H7 (cell line): ENCODE measurements at places on chromosomes 16 and 17.

DNA sequence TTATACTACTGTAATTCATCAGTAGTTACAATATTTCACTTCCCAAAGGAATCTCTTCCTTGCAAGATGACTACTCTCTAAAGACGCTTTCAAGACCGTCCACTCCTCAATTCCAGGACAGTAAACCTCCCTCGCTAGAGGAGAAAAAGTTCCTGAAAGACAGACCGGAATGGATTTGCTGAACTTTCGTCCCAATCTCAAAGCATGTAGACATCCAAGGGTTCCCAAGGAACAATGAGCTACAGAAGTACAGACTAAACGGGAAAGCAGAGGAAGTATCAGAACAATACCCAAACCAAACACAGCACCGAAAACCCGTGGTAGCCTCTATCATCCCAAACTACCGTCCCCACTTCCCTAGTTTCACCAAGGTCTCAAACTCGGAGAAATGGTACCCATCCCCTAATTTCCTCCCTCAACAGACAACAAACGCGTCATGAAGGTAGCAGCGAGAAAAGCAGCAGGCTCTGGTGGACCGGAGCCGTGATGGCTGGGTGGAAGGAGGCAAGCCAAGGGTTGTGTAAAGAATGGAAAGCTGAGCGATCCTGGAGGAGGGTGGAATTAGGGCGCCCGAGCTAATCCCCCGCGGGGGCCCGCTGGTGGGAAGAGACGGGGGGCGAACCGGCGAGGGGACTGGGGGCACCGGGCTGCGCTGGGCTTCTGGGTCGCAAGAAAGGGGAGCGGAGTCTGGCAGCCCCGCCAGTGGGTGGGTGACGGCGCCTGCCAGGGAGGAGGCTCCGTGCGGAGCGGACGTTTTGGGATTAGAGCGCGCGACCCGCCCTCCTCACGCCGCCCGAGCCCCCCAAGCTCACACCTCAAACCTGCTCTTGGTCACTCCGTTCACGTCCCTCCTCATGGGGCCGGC lies 647 bp downstream of the FBXL20 start:
- DNase-seq, result no peak

DNA sequence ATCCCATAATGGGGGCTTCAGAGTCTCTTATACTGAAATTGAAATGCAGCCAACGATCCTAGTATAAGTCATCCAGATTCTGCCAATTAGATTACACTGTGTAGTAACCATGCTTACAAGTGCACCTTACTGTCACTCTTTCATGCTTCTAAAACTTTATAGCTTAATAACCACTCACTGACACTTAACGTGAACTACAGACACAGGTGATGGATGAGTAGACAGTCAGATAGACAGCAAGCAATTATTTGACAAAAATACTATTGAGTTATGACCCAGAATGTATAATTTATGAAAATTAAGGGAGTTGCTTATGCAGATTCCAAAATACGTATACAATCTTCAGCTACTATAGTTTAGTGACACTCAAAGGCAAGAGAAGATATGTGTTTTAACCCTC lies 6.3 kb downstream of the CDH8 start:
- DNase-seq, result no peak

GRCh38 chr17:35373984-35374765 lies 754 bp upstream of the SLFN11 start:
- DNase-seq, result peak; percentile 57

DNA sequence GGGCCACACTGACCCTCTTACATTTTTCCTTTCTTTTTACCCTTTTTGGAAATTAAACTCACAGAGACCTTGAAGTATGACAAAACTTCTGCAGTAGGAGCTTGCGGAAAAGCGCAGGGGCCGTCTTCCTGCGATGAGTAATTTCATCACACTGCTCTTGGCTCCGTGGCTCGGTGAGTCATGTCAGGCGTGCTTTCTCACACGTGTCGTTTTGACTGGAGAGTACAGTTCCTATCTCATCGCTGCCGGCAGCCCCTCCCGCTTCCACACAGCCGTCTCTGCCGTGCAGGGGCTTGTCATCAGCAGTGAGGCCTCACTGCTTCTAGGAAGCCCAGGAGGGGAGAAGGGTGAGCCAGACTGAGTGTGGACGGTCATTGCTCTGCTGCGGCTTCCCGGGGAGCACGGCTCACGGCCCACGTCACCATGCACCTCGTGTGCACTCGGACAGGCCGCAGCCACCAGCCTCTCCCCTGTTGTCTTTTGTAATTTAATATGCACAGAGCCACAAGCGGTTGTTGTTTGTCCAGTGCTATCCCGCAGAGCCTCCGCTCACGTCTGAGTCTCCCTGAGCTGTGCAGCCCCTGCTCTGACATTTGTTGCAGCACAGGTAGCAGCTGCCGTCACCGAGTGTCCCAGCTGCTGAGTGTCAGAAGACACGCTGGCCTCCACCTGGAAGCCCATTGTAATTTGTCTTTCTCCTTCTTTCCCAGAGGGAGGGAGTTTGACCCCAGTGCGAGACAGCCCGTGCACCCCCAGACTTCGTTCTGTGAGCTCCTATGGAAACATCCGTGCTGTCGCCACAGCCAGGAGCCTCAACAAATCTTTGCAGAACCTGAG lies 99.4 kb upstream of the CHMP6 start:
- DNase-seq, result no peak

GRCh38 chr17:71974051-71974450 lies 146.8 kb upstream of the SOX9 start:
- DNase-seq, result no peak

DNA sequence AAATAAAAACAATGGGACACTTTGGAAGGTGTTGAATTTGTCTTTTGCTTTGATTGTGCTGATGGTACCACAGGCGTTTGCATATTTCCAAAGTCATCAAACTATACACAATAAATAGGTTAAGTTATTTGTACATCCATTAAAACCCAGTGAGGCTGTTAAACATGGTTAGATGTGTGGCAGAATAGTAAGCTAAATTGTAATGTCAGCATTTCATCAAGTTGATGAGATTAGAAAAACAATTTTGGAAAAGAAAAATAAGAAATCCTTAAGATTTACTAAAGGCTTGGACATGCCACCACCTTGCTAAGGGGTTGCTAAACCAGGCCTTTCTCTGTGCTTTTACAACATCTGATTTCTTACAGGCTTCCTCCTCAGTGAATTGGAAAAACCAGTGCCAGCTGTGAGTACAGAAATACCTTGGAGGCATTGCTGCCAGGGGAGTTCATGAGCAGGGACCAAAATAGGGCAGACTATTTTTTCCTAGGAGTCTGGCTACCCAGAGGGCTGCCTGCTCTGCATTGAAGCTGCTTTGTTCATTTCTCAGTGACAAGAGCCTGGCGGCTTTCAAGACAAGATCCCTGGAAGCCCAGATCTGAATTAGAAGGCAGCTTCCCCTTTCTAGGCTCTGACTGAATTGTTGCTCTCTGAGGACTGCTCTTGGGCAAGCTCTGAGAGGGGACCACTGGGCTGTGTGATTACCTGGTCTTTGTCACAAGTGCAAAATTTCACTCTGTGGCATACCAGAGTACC lies 43.4 kb upstream of the CA10 start:
- DNase-seq, result no peak

DNA sequence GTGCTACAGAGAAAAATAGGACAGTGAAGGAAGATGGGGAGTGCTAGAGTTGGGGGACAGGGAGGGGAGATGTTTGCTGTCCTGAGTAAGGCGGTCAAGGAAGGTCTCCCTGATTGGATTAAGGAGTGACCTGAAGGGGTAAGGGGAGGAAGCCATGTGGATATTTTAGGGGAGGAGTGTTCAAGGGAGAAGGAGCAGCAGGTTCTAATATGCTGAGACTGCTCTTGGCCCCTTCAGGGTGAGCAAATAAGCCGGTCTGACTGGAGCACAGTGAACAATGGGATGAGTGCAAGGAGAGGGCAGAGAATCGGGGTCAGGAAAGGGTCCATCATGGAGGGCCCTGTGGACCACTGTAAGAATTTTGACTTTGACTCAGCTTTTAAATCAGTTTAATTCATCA lies 188.8 kb downstream of the IRX3 start:
- DNase-seq, result no peak

- DNase-seq, result no peak
Measured at GRCh38 chr16:58842156-58842555, 108.0 kb upstream of the GOT2 start.

GRCh38 chr16:19118938-19119431 lies 5.2 kb downstream of the ITPRIPL2 start:
- no peak for DNase-seq

DNA sequence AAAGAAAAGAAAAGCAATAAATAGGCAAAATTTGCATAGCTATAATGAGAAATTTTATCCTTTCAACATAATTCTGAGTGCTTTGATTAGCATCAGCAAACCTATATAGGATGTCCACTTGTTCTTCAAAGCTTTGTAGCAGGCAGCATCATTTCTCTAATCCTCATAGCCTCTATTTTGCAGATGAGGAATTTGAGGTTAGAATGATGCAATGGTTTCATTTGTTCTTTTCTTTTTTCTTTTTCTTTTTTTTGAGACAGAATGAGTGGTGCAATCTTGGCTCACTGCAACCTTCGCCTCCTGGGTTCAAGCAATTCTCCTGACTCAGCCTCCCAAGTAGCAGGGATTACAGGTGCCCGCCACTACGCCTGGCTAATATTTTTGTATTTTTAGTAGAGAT lies 594.4 kb downstream of the TOX3 start:
- no peak for DNase-seq

- no peak for DNase-seq
Measured at GRCh38 chr16:1865902-1866690, 5.9 kb downstream of the MEIOB start.

DNA sequence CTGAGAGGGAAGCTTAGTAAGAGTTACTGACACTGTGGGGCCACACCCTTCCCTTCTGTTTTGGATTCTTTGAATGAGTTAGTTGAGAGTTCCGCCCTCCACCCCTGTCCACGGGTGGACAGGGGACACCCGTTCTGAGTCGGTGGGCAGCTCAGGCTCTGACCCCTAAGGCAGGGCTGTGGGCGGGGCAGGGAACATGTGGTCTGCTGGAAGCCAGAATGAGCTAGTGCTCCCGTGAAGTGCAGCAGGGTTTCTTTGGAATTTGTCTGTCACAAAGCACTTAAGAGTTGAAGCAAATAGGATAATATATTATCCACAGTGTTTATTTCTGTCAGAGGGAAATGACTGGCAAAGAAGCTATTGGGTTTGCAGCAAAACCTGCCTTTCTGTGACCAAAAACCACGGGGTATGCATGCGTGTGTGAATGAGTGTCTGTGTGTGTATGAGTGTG lies 90.1 kb downstream of the CLEC16A start:
- DNase-seq, result no peak

DNA sequence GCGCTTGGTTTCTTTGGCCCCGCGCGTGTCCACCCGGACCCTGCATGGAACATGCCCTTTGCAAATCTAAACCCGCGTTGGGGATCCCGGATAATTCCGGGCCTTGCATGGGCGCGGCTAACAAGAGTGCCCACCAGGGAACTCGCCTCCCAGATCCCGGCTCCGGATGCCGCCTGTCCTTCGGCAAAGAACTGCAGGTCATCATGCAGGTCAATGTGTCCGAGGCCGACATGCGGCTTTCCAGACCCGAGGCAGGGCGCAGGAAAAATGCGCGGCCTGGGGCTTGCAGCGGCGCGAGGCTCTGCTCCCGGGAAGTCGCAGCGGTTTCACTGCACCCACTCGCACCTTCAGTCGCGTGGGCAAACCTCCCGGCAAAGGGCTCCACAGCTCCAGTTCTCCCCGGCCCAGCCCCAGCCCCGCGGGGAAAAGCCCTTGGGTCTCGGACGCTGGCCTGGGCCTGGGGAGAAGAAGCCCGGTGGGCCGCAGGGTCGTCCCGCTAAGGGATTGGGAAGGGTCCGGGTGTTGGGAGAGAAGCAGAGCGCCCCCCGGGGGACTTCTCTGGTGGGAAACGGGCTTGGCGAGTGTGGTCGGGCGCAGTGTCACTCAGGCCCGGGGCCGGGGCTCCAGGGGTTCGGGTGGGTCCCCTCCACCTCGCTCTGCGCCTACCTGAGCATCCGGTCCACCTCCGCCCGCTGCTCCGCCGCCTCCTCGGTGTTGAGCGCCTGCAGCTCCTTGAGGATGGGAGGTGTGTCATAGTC lies 805 bp downstream of the HNF1B start:
- peak; percentile 82 for DNase-seq

DNA sequence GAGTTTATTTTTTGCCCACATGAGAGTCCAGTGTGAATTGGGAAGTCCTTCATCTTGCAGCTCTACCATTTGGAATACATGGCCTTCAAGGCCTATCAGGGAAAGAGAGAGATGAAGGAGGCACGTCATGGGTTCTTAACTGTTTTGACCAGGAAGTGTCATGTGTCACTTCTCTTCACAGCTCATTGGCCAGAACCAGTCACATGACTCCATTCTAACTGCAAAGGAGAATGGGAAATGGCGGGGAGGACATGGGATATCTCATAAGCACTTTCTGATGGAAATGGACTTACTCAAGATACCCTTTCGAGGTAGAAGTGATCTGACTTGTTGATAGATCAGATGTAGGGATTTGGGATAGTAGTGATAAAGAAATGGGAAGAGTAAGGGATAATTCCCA lies 57.9 kb upstream of the CES5A start:
- no peak for DNase-seq

DNA sequence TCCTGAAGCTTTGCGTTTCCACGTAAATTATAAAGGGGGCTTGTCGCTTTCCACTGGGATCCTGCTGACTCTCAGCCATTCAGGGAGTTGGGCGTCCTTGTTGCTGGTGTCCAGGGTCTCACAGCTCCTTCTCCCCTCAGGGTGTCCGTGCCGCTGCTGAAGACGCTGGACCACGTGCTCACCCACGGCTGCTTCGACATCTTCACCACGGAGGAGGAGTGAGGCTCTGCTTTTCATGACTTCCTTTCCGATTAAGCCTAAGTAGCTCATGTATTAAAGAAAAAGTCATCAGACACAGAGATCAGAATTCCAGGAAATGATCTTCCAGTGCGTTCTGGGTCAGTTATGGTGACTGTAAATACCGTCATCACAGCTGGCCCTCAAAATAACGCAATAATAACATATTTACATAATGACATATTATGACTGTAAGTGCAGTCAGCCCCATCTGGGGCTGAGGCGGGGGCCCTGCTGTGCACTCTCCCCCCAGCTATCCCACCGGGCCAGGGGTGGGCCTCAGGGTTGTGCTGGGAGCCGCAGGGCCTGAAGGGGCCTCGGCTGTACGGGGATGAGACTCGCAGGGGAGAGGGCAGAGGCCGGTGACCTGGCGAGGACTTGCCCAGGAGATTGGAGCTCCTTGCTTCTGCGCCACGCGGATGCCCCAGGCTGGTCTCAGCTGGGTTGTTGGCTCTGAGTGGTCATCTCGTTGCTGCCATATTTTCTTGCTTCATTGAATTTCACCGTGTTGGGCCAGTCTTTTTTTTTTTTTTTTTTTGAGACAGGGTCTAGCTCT lies 92.9 kb upstream of the ZNF750 start:
- no peak for DNase-seq

GRCh38 chr16:46974352-46974751 lies 878 bp upstream of the DNAJA2 start:
- no peak for DNase-seq

DNA sequence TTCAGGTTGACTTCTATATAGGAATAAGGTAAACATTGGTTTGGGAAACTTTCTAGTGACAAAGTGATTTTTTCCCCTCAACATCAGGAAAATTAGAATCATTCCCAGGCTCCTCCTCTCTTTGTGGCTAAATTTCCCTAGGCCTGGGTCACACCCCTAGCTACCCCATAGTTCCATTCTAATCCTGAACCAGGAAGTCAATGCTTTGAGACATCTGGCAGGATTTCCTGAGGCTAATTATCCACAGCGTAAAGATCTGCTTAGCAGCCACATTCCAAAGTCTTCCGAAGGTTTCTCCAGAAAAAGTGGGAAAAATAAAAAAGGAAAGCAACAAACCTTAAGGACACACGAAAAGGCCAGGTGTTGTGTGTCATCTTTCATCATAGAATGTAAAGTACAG lies 60.3 kb upstream of the CORO6 start:
- DNase-seq, result peak; percentile 13

- no peak for DNase-seq
Measured at GRCh38 chr16:56048425-56049105, 142.7 kb upstream of the GNAO1 start.
